Activated CD8-positive, alpha-beta memory T cell treated with anti-CD3 and anti-CD28 coated beads, Interleukin-2, amount 50 U/mL, for 48 hours (primary cell): ENCODE measurements at places on chromosomes 4 and X.

- no peak for DNase-seq
Observed at GRCh38 chr4:73308286-73308685, 49.7 kb upstream of the ANKRD17 start.

DNA sequence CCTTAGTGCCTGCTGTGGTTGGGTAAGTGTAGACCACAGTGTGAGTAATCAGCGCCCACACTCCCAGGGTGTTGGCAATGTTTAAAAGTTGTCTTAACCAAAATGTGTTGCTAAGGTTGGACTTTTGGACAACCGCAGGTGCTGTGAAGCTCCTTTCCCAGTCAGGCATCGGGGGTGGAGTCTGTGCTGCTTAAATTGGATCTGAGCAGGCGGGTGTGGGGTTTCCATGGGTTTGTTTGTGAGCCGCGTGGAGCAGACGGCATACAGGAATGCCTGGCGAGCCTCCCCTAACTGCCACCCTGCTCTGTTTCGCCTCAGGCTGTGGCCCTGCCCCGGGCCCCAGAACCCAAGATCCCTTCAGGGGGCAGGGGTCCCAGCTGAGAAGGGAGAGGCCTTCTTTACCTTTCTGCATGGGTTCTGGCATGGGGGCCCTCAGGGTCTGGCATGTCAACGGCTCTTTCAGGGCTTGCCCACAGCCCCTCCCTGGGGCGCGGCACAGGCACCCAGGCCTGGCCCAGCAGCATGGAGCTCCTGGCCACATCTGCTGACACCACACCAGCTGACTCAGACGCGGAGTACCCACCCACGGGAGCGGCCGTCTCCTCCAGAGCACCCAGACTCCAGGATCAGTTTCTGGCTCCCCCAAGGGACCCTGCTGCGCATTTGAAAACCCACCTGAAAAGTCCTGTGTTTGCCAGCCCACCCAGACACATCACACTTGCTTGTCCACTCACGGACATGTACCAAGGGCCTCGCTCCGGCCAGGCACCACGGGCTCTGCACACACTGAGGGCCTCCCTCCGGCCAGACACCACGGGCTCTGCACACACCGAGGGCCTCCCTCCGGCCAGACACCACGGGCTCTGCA is 5.1 kb upstream of the SPON2 start:
- DNase-seq: peak; percentile 60

DNA sequence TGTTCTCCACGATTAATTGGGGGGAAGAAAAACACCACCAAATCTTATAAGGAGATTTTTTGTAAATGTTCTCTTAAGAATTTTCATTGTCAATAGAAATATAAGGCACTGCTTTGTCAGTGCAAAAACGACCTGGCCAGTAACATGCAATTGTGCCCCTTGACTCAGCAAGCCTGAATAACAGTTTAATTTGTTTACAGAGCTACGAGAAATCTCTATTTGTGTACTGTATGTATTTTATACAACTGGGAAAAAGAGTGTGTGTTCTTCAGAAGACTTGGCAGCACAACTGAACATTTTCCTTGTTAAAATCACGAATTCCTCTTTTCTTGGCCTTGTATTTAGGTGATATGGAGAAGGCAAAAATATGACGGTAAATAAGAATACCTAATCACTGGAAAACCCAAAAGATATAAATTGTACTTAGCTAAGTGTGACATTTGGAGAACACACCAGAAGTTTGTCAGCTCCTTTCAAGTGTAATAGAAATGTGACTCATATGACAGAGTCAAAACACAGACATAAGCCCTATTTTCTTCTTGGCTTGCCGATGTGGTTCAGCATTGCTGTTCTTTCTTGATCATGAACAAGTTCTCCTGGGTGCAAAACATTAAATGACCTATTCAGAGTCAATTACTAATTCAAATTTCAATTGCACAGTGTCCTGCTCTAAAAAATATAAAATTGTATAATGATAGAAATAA is 945.0 kb upstream of the INTU start:
- DNase-seq: no peak

DNA sequence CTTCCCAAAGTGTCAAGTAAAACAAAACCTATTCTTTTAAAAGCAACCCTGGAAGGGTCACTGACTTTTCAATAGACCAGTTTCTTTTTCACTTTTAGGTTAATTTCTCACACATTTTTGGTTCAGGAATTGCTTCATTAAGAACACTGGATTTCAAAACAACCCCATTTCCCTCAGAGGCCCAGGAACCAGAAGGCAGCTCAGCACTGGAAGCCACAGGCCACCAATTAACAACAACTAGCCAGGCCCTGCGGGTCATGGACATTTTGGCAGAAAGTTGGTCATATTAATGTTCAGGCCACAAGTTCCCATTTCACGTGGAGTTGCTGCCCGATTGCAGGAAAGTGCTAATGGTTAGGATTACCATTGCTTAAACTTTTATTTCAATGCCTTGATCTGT is 39.8 kb downstream of the HAND2 start:
- no peak for DNase-seq

DNA sequence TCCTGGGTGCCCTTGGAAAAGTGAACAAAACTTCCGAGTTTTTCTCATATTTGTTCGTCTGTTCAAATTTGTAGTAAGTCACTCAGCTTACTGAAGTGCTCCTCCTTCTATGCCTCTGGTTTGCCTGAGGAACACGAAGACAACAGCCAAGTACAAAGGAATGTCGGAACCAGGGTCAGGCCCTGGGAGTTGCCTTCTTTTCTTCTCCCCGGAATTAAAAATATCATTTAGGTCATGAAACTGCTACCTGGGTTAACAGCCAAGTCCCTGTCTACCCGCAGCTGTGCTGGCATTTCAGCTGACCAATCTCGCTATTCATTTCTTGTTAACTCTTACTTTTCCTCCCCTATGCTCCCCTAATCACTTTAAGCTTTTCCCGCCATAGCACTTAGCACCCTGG is 137.6 kb upstream of the TEX13D start:
- no peak for DNase-seq

- no peak for DNase-seq
Observed at GRCh38 chrX:153445856-153446635, at the start of gene TREX2. TSS of gene TREX2 (minus strand) at chrX:153446056. CDS start at chrX:153445430, 626 bp downstream.

- DNase-seq: no peak
Observed at GRCh38 chrX:74523870-74524735, 90.3 kb downstream of the RLIM start.

DNA sequence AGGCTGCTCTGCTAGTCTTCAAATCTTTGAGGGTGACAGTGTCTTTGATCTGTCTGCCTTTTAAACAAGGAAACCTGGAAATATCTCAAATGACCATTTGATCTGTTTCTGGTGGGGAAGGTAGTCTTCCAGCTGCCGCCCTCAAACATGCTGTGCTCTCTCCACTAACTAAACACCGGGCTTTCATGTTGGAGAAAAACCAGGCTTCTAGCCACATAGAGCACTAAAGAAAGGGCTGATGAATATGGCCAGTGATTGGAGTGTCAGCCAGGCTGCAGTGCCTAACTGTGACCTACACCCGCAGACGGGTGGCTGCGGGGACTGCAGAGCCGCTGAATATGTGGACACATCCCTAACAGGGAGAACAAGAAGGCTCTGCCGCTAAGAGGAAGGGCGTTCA is 85.9 kb downstream of the UNC5C start:
- no peak for DNase-seq

- peak; percentile 70 for DNase-seq
Observed at GRCh38 chrX:9464435-9465371, at the start of gene TBL1X. TSS of gene TBL1X (plus strand) at chrX:9465058. CDS start at chrX:9653587, 188,529 bp downstream.

DNA sequence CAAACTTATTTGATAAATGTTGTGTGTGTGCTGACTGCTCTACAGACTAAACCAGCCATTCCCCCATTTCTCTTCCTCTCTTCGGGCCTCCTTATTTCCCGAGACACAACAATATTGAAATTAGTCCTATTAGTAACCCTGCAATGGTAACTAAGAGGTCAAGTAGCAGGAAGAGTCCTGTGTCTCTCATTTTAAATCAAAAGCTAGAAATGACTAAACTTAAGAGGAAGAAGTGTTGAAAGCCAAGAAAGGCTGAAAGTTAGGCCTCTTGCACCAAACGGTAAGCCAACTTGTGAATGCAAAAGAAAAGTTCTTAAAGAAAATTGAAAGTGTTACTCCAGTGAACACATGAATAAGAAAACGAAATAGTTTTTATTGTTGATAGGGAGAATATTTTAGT is 357.8 kb upstream of the SLC7A11 start:
- no peak for DNase-seq

GRCh38 chrX:100194082-100194775 is 215.8 kb downstream of the PCDH19 start:
- DNase-seq: no peak

DNA sequence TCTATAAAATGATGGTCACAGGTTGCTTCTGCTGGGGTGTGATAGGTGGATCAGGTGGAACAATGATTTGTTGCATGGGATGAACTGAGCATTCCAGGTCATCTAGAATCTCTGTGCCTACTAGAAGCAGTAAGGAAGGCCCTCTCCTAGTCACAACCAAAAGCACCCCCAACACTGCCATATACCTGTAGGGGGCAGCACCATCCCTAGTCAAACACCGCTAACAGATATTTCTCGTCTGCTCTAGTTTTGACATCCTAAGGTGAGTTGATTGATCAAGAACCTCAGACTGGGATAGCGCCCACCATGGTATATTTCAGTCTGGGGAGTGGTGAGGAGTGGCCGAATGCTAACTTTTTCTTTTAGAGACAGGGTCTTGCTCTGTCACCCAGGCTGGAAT is 160.2 kb downstream of the NHS start:
- peak; percentile 55 for DNase-seq

DNA sequence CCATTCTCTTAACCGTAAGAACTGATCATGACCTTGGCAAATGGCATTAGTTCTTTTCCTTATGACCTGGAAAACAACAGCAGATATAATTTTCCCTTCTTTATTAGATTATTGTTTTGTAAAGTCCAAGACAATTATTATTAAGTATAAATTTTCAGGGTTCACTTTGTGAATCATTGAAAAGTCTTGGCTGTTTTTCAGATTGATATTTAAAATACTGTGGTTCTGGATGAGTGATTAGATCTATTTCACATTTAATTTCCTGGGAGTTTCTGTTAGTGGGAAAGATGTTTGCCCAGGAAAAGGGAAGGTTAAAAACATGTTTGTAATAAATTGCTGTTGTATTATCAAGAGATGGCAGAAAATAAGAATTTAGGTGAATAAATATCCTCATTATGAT is 194.9 kb downstream of the TLL1 start:
- DNase-seq: no peak

GRCh38 chr4:99483636-99484035 is 27.2 kb upstream of the C4orf17 start:
- no peak for DNase-seq

DNA sequence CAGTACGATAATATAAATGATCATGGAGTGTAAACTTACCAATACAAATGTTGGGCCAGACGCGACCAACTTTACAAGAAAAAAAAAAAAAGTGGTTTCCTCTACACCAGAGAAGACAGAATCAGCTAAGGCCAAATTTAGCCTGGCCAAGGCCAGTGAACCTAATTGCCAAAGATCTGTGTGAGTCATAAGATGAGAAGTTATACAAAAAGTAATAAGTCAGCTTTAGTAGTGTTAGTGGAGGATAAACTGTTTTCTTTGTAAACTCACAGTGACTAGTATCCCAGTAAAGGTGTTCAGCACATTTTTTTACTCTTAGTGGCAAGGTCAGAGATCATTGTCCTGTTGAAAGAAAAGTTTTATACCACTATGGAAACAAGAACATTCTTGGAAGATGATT is 531.4 kb upstream of the TECRL start:
- no peak for DNase-seq
